ENCODE measurements at places on chromosomes 2 and 18.

GRCh38 chr18:75656035-75656434 lies 228.5 kb upstream of the SMIM21 start:
- no peak for DNase-seq

DNA sequence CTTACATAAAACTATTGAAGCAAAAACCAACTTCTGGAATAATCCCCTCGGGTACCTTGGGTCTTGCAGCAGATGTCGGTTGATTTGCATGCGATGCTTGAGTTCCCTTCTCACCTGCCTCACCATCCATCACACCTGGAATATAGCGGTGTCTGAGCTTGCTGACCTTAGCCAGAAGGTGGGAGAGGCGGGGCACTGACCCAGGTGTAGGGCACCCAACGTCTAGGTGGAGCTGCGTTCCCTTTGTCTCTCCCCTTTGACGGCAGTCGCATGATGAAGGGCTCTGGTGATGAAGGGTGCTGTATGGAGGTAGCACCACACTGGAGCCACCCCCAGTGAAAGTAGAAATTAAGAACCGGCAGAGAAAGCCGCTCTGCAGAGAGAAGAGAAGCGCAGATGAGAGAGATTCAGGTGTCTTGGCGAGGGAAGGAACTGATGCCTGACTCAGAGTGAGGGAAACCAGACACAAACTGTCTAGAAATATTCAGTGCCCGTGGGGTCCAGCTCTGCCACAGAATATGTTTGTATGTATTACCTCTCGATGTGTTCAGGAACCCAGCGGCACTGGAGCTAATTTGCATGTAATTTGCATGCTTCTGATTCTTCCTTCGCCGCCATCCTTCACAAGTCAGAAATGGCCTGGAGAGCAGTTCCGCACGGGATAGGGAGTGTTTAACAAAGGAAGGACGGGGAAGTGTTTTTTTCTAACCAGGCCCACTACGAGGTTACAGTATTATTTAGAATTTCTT lies 19.4 kb upstream of the MBP start:
- DNase-seq: no peak

DNA sequence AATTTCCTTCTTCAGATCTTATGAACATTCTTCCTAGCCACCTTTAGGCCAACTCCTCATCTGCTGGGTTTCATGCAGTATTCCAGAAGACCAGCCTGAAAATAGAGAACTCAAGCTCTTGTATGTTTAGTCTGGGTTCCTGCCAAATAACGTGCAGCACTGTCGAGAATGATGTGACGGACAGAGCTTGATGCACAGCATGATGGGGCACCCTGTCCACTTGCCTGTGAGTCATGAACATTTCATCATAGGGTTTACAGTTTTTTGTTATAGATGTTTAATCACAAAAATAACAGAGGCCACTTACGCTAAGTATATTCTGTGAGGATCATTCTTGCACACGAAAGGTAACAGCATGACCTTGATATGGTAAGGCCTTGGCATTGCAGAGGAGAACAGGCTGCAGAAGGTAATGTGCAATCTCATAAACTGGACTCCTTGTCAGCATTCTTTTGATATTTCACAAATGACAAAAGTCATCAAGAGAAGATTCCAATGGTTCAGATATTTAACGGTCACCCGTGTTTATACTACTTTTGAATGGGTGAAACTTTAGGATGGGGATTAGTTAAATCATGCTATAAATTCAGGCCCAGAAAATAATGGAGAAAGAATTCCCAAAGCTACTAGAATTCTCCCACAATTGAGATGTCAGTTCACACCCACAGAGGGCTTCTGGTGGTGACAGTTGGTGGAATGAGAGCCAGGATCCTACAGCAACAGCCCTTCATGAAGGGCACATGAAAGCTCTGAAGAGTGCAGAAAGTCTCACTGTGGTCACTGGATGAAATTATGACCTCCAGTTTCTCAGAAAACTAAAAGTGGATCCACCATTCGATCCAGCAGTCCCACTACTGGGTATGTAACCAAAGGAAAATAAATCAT lies 396.1 kb upstream of the RAB12 start:
- DNase-seq: peak; percentile 90

- DNase-seq: no peak
Measured at GRCh38 chr2:32271063-32271462, 6.4 kb upstream of the NLRC4 start.

- DNase-seq: no peak
Measured at GRCh38 chr2:208025814-208026184, 472 bp upstream of the PLEKHM3 start.

GRCh38 chr2:33583194-33583938 lies 15.7 kb downstream of the FAM98A start:
- DNase-seq: no peak

DNA sequence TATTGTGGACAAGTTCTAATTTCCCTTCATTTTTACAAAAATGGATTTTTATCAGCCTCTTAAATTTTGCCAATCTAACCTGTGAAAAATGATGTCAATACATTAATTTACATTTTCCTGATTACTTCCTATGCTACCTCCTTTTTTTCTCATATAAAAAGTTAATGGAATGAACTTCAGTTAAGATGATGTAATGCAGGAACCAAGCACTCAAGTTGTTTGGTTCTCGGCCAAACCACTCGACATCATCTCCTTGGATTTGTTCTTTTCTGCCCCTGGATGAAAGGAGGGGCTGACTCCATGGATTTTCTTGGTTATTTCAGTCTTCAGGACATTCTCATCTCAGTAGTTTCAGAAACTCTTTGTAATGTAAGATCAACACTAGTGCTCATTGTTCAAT lies 253.1 kb upstream of the NXPH2 start:
- peak; percentile 1 for DNase-seq

DNA sequence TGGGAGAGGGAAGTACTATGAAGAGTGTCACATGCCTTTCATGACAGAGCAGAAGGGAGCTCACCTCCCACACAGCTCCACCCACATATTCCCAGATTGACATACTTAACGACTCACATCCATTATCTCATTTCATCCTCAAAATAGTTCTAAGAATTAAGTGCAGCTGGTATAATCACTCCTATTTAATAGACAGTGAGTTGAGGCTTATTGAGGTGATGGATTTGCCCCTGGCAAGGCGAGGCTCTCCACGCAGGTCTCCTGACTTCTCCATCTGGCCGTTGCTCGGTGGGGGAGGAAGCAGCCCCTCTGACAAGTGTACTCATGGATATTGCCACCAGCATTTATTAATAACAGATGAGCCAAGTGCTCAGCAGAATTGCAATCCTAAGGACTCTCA lies 81.4 kb downstream of the TGOLN2 start:
- no peak for DNase-seq

GRCh38 chr2:104547221-104547620 lies 306.7 kb upstream of the POU3F3 start:
- DNase-seq: no peak

GRCh38 chr2:96082211-96083063 lies 33.9 kb downstream of the ADRA2B start:
- DNase-seq: no peak

DNA sequence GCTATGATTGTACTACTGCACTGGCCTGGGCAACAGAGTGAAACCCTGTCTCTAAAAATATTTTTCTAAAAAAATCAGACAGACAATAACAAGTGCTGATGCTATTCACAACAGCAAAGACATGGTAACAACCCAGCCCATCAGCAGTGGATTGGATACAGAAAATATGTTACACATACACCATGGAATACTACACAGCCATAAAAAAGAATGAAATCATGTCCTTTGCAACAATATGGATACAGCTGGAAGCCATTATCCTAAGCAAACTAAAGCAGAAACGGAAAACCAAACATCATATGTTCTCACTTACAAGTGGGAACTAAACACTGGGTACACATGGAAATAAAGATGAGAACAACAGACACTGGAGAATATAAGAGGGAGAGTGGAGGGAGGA lies 19.9 kb downstream of the FAM161A start:
- no peak for DNase-seq
